Activated CD4-positive, alpha-beta T cell treated with anti-CD3 and anti-CD28 coated beads, Interleukin-2, amount 10 ng/mL, durations not matched to agents 7 days and 5 days (primary cell): ENCODE measurements at places on chromosomes 12 and 14. TPM values are rescaled to one million over a fixed set of nuclear protein-coding genes. Genes with fewer than 3 reads are reported as not detected.

PGF gene
- total RNA-seq: 0.12 TPM

GRCh38 chr14:105163040-105163742, 5.4 kb downstream of the JAG2 start:
- DNase-seq: no peak
- peaks cover 7% of the 10 kb centered on the region for H3K27me3 ChIP-seq
- H3K36me3 ChIP-seq: no peaks in the 10 kb centered on the region
- no peak overlapping the region for H3K27ac ChIP-seq

DNA sequence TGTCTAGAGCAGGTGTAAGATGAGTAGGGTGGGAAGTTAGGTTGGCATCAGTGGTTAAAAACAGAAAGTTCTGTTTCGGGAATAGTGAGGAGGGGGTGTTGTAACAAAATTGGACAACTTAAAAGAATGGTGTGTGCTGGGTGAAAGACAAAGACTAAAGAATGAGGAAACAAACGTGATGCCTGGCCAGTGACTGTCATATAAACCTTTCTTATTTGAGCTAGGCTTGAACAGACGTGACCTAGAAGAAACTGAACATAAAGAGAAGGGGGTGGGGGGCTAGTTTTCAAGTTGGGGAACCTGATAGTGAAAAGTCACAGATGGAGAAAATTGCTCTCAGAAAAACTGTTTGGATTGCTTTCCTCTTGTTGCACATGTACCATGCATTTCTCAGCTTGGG, 39.6 kb downstream of the RAD52 start:
- peaks cover 63% of the 10 kb centered on the region for H3K36me3 ChIP-seq
- no peak overlapping the region for H3K4me3 ChIP-seq
- no peaks in the 10 kb centered on the region for H3K27me3 ChIP-seq
- peak overlapping the region; percentile 63 for H3K27ac ChIP-seq

- H3K4me3 ChIP-seq: no peak overlapping the region
- H3K27me3 ChIP-seq: no peaks in the 10 kb centered on the region
- no peaks in the 10 kb centered on the region for H3K4me1 ChIP-seq
- H3K36me3 ChIP-seq: no peaks in the 10 kb centered on the region
- no peak overlapping the region for H3K27ac ChIP-seq
Measured at GRCh38 chr14:84029720-84030119, 1500.2 kb upstream of the FLRT2 start.

- peak overlapping the region; percentile 84 for H3K4me3 ChIP-seq
- H3K36me3 ChIP-seq: peaks cover 33% of the 10 kb centered on the region
- peak overlapping the region; percentile 96 for H3K27ac ChIP-seq
- peaks cover 33% of the 10 kb centered on the region for H3K4me1 ChIP-seq
- H3K27me3 ChIP-seq: no peaks in the 10 kb centered on the region
- peak; percentile 12 for DNase-seq
Measured at GRCh38 chr12:98592825-98593322, 612 bp upstream of the SLC25A3 start.

DNA sequence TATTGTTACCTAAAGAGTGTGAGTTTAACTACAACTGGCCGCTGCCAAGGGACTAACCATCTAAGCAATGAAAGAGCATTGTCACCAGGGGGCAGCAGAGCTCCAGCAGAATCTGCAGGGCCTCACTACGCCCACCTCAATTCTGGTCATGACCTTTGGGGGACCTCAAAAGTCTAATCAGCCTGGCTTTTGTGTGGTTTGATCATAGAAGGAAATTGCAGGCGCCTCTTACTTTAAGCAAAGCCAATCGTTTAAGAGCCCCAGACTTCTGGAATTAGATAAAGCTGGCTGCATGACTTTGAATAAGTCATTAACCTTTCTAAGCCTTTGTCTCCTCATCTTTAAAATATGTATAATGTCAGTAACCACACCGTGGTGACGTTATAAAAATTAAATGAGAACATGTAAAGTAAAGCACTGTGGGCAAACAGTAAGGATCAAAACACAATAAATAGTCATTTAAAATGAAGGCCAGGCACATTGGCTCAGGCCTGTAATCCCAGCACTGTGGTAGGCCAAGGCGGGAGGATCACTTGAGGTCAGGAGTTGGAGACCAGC, 58.6 kb downstream of the TBX3 start:
- DNase-seq: peak; percentile 30
- no peaks in the 10 kb centered on the region for H3K27me3 ChIP-seq
- H3K4me3 ChIP-seq: no peak overlapping the region
- H3K27ac ChIP-seq: no peak overlapping the region
- no peaks in the 10 kb centered on the region for H3K4me1 ChIP-seq
- H3K36me3 ChIP-seq: no peaks in the 10 kb centered on the region

DNA sequence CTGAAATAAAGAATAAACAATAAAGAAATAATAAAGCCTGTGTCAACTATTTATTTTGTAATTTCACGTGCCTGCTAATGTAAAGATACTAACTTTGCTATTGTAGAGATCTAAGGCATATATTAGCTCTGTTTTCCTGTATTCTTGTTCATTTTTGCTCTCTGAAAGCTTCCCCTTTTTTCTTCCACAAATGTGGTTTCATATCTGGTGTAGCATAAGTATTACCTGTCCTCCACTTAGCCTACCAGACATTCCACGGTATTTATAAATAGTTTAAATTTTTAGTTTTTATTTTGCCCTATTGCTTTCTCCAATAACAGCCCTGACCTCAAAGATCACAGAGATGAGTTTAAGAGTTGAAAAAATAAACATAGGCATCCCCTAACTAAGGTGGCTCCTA, 92.6 kb upstream of the ATP2B1 start:
- DNase-seq: no peak
- H3K4me1 ChIP-seq: no peaks in the 10 kb centered on the region
- H3K36me3 ChIP-seq: no peaks in the 10 kb centered on the region
- H3K27me3 ChIP-seq: no peaks in the 10 kb centered on the region
- no peak overlapping the region for H3K27ac ChIP-seq
